ENCODE measurements at places on chromosomes 7 and 10.
A peak's percentile ranks its signal among the peaks of the same experiment; 100 is the strongest.

- no peak for DNase-seq
Observed at GRCh38 chr10:103040418-103040817, 122.3 kb downstream of the CNNM2 start.

- peak; percentile 95 for DNase-seq
Observed at GRCh38 chr7:2555121-2556052, at the start of gene BRAT1. BRAT1 (minus strand) TSS chr7:2555524; CDS start chr7:2554431, 1,093 bp downstream.

DNA sequence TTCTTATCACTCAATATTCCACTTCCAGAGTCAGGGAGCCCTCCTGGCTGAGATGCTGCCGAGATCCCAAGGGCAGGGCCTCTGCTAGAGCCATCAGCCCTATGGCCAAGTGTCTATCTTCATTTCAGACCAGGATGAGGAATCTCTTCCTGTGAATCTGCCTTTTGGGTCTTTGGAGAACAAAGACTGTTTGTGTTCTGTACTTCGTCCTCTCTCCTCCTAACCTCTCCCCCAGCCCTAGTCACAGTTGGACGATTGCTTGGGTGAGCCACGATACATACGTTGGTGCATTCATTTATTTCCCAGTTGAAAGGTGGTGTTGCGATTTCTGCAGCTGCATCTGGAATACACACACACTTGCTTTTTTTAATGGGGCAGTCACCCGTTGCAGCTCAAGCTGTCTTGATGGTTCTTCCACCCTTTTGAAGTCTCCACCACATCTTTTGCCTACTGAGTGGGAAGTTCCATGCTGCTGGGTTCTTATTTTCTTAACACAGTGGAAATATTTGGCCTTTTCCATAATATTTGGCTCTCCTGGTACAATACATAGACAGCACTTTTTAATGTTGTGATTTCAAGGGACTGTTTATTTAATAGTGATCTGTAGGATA, 26.7 kb downstream of the SH3PXD2A start:
- no peak for DNase-seq

- DNase-seq = no peak
Observed at GRCh38 chr7:76394957-76395356, 14.5 kb downstream of the SSC4D start.

- DNase-seq = no peak
Observed at GRCh38 chr7:95715274-95715673, 57.1 kb upstream of the DYNC1I1 start.
